ENCODE measurements at places on chromosomes 1 and 21.

GRCh38 chr1:223183268-223183862 lies 40.3 kb upstream of the TLR5 start:
- no peak for DNase-seq

- no peak for DNase-seq
Measured at GRCh38 chr1:99533909-99534637, 111.8 kb upstream of the PALMD start.

DNA sequence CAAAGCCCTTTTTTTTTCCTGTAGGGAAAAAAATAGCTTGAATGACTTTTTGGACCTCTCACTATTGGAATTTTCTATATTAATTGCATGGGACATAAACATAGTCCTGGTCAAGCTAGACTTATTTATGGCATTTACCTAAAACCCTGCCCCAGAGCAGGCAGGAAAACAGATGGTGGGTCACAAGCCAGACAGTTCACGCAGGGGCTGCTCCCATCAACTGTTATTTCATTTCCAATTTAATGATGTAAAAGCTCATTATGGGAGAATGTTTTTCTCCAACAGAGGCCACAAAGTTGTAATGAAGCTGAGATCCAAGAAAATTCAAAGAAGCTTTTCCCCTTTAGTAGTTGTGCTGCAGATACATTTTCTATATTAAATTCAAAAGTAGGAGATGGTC lies 99.2 kb downstream of the SGIP1 start:
- DNase-seq: no peak

- DNase-seq: no peak
Measured at GRCh38 chr1:112510340-112510739, 1.6 kb downstream of the WNT2B start.

DNA sequence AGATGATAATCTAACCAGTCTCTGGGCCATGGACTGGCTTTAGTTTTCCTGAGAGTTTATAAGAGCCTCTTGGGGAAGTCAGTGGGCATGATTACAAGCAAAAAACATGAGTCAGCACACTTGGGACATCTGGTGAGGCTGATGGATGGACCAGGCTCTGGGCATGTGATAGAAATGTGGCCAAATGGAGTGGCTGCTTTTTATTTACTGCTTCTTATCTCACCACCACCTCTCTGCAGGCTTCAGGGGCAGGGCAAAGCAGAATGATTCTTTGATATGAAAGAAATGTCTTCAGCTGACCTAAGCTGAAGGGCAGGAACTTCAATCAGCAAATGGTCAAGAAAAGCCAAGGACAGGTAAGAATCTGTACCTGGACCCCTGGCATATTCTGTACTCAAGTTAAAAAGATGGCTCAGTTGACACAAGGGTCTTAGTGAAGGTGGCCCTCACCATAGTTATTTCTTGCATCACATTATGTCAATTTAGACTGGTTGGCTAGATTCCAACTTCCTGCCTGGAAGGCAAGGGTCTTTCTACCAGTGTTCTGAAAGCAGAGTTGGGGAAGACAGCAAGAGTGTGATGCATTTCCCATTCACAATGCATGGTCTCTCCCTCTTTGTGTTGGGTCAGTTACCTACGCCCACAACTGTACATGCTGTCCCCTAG lies 162.8 kb downstream of the FASLG start:
- DNase-seq: no peak

DNA sequence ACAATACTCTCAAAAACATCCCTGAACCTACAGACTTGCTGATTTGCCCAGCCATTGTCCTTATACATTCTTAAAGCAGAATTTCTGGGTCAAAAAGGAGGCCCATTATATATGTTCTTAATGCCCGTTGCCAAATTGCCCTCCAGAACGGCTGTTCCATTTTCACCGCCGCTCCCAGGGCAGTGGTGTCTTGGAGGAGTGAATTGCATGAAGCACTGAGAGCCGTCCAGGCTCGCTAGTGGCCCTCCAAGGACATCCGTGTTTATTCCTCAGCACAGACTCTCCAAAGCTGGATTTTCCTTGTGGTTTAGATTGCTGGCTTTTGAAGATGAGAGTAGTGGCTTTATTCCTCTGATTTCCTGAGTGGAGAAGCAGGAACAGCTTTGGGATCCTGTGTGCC lies 68.8 kb downstream of the FHAD1 start:
- no peak for DNase-seq

- no peak for DNase-seq
Measured at GRCh38 chr1:147214325-147214724, 10.8 kb downstream of the FMO5 start.

DNA sequence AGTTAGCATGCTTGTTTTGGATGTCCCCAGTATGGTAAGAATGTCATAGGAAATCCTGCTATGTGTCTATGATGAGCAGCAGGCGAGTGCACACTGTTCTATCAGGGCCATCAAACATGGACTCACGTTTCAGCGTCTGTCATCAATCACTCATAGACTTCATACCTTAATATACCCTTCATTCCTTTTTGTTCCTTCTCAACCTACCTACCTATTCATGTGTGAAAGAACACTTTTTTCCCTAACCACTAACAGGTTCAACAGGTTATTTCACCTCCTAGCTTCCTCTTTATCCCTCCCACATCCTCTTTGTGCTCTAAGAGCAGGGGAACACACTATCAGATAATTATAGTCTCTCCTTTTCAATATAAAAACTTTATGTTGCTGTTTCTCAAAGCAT lies 300.6 kb downstream of the TM2D1 start:
- DNase-seq: no peak

Data from epithelial cell of proximal tubule (primary cell).